Right renal pelvis (tissue), 4 donors: ENCODE measurements at places on chromosomes 4 and X.

DNA sequence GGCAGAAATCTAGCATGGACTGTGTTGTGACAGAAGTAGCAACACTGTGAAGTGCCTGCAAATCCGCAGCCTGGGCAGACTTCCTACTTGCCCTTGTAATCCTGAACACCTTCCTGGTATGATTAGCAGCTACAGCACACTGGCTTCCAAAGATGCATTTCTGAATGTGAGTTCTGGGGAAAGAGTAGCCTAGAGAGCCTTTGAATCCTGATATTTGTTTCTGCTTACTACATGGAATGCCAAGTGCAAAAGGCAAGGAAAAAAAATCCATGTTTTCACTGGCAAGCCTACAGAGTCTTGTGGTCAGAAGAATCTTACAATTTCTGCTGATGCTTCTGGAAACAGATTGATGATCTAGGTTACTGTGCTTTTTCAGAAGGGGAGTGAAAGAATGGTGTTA lies 223.7 kb downstream of the COL25A1 start:
- no peak for DNase-seq

DNA sequence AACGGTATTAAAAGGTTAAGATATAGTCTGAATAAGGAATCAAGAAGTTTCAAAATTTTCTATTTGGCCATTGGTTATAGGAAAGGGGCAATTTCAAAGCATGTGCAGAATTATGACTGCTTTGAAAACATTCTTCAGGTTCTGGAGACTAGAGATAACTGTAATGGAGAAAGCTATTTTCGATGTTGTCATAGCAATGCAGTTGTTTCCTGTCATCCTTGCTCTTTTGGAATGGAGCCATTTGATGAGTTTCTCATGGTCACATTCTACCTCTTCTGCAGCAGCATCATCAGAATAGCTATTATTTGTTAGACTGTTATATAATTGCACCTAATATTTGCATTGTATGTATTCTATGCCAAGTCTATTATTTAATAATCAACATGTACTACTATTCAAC lies 368.2 kb upstream of the NR3C2 start:
- no peak for DNase-seq

GRCh38 chr4:48331577-48332330 lies 9.6 kb upstream of the SLAIN2 start:
- DNase-seq, result no peak

DNA sequence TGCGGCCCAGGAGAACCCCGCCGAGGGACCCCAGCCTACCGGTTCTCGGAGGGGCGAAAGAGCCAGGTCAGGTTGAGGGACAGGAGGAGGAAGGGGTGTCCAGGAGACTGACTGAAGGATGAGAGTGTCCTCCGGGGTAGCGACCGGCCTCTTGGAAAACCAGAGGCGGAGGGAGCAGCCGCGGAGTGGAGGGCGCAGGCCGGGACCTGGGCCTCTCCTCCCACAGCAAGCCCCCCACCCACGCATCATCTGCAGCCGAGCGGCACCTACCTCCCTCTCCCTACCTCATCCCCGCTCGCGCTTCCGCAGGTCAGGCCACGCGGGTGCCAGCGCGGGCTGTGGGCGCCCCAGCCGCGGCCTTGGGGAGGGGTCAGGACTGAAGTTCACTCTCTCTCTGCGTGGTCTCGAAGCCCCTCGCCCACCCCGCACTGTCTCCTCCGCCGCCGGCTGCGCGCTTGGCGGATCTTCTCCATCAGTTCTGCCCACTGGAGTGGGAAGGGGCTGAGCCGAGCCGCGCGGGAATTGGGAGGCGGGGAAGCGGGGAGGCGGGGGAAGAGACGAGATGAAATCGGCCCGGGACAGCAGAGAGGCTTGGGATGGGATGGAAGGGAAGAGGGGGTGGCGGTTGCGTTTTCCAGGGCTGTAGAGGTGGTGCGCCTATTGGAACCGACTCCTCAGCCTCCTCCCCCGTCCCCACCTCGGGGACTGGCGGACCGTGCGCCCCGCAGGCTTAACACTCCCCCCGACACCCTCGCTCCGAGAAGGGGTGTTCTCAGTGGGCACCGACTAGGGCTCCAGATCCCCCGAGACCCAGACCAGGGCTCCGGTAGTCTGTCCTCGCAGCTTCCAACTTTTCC lies 1.8 kb downstream of the NLGN4X start:
- no peak for DNase-seq
